Fibroblast of upper back skin (primary cell): ENCODE measurements at places on chromosomes 13 and 19.

DNA sequence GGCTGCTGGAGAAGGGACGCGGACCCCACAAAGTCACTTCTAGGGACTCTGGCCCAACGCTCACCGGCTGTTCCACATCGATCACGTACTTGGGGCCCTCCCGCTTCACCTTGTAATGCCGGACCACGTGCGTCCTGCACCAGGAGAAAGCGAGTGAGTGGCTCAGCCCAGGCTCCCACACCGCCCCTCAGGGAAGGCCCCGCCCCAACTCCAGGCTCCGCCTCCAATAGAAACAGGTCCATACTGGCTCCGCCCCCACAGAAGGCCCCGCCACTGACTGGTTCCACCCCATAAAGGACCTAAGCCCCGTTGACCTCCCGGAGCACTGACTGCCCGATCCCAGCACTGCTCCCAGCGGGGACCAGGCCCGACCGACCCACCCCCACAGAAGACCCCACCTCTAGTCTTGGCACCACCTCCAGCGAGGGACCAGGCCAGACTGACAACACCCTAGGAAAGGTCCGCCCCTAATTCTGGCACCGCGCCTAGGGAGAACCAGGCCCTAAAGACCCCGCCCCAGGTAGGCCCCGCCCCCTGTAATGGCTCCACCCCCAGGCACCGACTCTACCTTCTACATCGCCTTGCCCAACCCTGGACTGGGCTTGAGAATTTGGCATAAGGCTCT is 11.3 kb downstream of the STAP2 start:
- DNase-seq: peak; percentile 53

DNA sequence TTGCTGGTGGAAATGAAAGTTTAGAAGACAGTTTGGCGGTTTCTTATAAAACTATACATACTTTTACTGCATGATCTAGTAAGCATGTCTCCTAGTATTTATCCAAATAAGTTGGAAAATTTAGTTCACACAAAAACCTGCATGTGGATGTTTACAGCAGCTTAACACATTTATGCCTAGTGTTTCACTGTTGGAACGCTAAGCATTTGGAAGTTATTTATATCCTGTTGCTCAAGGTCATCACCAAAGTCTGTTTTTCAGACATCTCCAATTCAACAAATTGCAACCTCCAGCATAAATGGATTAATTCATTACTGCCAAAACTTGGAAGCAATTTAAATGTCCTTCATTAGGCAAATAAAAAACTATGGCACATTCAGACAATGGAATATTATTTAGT is 461.8 kb downstream of the SUCLA2 start:
- DNase-seq: no peak

DNA sequence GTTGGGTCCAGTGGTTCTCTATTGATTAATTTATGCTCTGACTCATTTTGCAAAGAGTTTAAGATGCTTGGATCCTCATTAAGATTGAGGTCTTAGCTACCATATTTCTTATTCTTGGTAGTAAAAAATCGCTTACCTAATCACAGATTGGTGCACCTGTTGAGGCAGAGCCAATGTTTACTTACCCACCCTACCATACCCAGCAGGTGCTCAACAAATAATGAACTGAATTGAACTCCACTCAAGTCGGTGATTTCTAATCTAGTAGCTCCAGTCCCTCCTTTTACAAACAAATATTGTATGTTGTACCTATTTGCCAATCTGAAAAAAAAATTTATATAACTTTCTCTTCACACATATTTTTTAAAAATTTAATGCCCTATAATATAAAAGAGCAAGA is 361.0 kb downstream of the FGF14 start:
- DNase-seq: no peak

DNA sequence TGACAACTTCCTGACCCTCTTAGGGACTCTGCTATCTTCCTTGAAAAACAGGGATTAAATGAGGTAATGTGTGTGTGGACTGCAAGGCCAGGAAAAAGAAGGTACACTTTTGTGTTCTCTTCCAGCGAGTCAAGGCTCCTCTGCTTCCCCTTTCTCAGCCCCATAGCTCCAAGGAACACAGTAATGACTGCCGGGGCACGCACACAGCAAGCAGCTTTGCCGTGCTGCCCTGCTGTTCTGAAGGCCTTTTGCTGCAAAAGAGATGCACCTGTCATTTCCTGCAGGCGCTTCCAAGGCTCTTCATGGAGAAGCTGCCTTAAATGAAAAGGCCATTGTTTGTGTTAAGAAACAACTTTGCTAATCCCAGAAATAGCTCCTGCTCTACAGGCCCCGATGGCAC is 84.6 kb downstream of the CYSLTR2 start:
- DNase-seq: no peak

GRCh38 chr13:35876601-35877000 is 254.6 kb downstream of the DCLK1 start:
- no peak for DNase-seq

GRCh38 chr19:46976845-46977320 is 42.8 kb upstream of the NPAS1 start:
- DNase-seq: peak; percentile 70

DNA sequence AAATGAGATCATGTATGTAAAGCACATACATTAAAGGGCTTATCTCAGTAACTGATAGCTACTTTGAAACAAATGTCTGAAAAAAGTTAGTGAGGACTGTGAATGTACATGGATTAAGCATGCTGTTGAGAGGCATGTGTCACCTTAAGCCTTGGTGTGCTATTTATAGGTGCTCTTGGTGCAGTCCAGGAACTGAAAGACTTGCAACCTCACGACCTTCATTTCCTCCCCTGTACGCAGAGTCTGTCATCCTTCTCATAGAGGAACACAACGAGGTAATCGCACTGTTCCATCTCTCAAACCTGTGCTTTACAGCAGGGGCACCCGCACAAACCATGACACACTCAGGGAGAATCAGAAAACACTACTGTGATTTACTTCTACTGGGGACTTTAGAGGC is 65.6 kb downstream of the UFM1 start:
- DNase-seq: no peak

- DNase-seq: no peak
These were observed 479.1 kb downstream of the SUCLA2 start for GRCh38 chr13:47521890-47522487.

GRCh38 chr19:33618884-33619283 is 2.9 kb upstream of the CHST8 start:
- no peak for DNase-seq

- DNase-seq: no peak
These were observed 29.0 kb downstream of the ARID3A start for GRCh38 chr19:954672-955494.

- DNase-seq: no peak
These were observed 26.2 kb upstream of the LRCH1 start for GRCh38 chr13:46526740-46527139.

DNA sequence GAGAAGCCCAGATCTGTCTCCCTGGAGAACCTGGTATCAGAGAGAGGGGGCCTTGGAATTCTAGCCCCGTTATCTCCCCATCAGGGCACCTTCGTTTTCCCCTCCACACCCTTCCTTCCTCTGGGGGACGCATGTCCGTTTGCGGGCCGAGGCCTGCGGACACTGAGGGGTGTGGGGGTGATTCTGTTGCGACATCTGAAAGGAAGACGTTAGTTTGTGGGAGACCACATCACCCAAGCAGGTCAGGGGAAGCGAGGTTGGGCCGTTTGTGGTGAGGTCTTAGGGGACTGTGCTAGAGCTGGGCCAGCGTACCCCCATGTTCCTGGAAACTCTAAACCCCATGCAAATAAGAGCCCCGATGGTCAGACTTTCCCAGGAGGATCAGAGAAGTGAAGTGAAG is 3.7 kb upstream of the HSH2D start:
- no peak for DNase-seq
